ENCODE measurements at places on chromosomes 11 and 22.

DNA sequence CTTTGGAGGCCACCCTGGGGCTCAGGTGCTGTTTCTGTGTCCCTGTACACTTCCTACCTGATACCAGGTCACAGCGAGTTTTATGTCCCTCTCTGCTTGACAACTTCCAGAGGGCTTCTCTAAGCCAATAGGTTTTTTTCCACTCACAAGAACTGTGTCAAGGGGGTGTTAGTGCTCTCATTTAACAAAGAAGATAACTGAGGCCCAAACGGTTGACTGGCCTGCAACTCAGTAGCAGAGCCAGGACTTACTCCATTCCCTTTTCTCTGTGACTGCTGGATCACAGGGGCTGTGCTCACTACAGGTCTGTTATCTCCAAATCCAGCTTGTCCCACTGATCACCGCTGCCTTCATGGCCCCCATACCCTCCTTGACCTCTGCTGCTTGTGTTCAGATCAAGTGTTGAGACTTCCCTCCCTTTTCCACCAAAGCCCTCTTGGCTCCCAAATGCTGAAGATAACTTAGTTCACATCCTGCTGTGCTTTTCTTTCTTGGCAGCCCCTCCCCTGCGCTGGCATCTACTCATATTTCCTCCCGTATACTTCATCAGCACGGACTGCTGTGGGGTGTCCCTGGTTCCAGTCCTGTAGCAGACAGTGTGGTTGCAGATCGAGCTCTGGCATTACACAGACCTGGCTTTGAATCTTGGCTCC lies 41.3 kb downstream of the POU2F3 start:
- no peak for DNase-seq

DNA sequence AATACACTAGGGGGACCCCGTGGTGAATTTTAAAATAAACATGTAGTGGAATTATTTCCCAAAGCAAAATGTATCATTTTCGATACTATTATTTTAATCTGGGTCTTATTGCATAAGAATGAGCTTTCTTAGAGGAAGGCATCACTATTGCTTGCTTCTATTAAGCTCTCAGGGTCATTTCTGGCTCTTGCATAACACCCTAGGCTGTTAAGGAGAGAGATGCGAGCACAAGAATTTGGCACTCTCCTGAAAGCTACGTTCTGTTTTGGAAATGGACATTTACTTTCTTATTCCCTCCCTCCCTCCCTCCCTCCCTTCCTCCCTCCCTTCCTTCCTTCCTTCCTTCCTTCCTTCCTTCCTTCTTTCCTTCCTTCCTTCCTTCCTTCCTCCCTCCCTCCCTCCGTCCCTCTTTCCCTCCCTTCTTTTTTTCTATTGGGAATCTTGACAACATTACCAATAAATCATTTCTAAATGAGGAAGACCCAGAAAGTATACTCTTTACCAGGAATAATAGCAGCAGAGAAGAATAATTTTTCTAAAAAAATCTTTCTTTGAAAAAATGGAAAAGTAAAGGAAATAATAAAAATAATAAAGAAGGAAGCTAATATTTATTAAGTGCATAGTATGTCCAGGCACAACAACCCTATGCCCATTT lies 83.6 kb upstream of the BDNF start:
- no peak for DNase-seq

GRCh38 chr11:108617055-108617454 lies 23.5 kb upstream of the EXPH5 start:
- DNase-seq, result no peak

- DNase-seq, result no peak
These were observed 91.8 kb downstream of the SWAP70 start for GRCh38 chr11:9755561-9756185.

DNA sequence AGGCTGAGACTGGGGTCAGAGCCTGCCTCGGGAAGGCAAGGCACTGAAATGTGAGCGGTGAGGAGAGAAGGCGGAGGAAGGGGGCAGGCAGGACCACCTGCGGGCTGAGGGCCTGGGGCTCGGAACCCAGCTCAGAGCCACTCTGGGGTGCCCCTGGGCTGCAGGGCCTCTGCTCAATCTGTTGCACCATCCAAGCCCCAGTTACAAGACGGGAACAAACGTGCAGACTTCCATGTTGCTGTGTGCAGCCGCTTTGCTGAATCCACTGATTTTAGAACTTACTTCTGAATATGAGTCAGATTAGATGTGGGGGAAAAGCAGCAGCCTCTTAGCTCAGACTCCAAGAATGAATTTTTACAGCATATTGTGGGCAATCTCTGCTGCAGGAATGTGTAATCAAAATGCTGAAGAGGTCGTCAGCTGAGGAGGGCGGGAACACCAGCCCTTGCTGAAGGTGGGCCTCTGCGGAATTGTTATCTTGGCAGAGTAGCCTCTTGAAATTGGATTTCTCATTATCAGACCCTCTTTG lies 21.6 kb downstream of the PARVG start:
- no peak for DNase-seq

GRCh38 chr11:3184732-3185347 lies 19.7 kb upstream of the OSBPL5 start:
- no peak for DNase-seq

DNA sequence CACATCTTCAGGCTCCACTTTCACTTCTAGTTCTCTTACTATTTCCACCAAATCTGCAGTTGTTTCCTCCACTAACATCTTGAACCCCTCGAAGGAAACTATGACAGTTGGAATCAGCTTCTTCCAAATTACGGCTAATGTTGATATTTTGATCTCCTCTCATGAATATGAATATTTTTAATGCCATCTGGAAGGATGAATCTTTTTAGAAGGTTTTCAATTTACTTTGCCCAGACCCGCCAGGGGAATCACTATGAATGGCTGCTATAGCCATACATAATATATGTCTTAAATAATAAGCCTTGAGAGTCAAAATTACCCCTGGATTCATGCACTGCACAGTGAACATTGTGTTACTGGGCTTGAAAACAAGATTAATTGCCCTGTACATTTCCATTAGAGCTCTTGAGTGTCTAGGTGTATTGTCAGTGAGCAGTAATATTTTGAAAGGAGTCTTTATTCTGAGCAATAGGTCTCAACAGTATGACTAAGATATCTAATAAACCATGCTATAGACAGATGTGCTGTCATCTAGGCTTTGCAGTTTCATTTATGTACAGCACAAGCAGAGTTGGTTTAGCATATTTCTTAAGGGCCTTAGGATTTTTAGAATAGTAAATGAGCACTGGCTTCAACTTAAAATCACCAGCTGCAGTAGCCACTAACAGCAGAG lies 48.3 kb upstream of the LRRC55 start:
- DNase-seq, result no peak

GRCh38 chr22:35377735-35378134 lies 3.2 kb upstream of the HMOX1 start:
- DNase-seq, result no peak

DNA sequence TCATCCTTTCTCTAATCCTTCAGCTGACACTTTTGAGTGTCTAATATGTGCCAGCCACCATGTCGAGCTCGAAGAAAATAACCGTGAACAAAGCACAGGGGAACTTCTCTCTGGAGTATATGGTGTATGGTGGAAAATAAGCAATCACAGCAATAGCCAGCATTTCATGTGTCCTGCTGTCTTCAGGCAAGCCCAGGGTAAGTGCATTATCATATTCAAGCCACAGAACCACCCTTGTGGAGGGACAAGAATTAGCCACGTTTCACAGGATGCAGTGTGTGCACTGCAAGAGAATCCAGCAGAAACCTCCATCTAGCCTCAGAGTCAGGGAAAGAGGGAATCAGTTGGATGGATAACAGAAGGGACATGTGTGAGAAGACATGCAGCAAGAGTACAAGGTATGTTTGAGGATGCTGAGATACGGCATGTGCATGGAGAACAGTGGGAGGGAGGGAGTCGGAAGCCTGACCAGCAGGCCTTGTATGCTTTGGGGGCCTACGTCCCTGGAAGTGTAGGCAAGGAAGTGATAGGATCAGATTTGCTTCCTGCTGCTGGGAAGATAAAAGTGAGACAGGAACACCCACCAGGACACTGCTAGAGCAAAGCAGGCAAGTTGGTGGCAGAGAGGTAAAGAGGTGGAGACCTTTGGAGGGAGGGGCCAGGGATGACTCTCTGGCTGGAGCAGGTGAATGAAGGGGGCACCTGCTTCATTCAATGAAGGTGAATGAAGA lies 14.7 kb upstream of the GNAZ start:
- no peak for DNase-seq

DNA sequence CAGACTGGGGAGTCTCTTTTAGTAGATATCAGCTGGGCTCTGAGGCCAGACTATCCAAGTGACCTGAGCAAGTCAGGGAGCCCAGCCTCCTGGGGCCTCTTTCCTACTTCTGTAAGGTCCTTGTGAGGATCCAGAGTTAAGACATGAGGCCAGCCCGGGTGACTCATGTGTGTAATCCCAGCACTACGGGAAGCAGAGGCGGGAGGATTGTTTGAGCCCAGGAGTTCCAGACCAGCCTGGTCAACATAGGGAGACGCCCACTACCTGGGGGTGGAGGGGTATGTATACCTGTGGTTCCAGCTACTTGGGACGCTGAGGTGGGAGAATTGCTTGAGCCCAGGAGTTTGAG lies 36.9 kb upstream of the POLA2 start:
- DNase-seq, result no peak

GRCh38 chr22:37982938-37983859 lies 1.2 kb downstream of the SOX10 start:
- DNase-seq, result no peak

DNA sequence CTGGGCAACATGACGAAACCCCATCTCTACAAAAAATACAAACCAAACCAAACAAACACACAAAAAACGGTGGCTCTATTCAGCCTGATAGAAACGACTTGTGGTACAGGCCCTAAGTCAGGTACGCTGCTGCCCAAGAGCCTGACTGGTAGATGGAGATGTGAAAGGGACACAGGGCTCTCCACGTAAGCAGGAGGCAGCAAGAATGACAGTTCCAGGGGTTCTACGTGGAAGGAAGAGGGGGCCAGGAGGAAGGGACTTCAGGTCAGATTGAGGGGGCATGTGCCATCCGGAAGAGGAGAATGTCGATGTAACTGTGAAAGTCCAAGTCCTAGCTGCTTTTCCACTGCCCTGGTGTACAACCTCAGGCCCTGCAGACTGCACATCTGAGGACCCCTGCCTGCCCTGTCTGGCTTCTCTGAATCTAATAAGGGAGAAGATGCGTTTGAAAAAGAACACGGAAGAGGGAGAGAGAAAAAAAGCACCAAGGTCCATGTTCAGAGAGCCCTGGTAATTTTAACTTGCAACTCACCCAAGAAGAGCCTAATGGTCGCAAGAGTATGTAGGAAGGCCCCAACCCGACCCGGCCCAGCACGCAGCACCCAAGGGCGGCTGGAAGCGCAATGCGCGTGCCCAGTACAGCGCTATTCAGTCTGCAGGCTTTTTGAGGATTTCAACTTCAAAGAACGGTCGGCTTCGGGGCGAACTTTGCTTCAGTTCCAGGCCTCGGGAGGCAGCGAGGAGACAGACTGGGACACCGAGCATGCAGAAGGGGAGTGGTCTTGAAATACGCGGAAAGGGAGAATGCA lies 909 bp upstream of the ZNRD2 start:
- DNase-seq, result no peak

GRCh38 chr11:13127161-13127560 lies 118.0 kb downstream of the RASSF10 start:
- DNase-seq, result no peak

All from BE2C (cell line).